ENCODE measurements at places on chromosomes 12 and 14.

DNA sequence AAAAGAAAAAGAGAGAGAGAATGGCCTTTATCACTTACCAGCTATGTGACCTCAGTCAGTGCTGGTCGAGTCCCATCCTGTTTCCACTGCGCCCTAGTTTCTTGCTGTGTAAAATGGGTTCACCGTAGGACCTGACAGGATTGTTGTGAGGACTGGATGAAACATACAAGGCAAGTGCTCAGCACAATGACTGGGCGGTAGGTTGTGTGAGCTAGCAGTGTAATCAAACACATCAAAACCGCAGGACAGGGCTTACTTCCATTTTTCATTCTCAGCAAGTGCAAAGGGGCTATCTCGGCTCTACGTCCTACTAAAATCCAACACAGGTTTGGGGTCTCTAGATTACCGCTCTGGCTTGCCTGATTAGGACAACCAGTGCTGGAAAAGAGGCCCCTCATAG, 36.4 kb upstream of the ATXN2 start:
- peak; percentile 12 for DNase-seq

GRCh38 chr12:75747572-75748021, 236.2 kb upstream of the KRR1 start:
- DNase-seq = peak; percentile 79

GRCh38 chr14:35051796-35052195, 5.7 kb downstream of the FAM177A1 start:
- peak; percentile 12 for DNase-seq

GRCh38 chr14:30957813-30958370, 67.6 kb upstream of the AP4S1 start:
- no peak for DNase-seq

GRCh38 chr12:106274575-106275121, 26.8 kb upstream of the CKAP4 start:
- DNase-seq = no peak

DNA sequence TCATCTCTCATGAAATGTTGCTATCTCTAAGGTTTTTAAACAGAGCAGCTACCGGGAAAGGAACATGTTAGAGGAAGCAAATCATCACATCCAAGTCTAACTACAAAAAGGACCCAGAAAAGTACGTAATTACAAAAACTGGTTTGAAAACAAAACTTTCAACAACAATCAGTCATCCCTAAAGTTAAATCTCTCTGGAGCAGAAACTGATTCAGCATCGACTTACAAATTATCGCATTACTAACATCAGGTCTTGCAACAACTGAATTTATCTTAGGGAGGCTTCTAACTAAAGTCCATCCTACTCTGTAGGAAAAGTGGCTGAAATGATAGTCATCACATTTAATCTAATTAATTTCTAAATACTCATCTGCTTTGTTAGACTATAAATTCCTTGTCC, 137.0 kb downstream of the MED13L start:
- DNase-seq = no peak

GRCh38 chr12:116664085-116664484, 73.8 kb downstream of the SPRING1 start:
- DNase-seq = no peak

GRCh38 chr12:90333939-90334338, 621.0 kb downstream of the CCER1 start:
- DNase-seq = peak; percentile 17

DNA sequence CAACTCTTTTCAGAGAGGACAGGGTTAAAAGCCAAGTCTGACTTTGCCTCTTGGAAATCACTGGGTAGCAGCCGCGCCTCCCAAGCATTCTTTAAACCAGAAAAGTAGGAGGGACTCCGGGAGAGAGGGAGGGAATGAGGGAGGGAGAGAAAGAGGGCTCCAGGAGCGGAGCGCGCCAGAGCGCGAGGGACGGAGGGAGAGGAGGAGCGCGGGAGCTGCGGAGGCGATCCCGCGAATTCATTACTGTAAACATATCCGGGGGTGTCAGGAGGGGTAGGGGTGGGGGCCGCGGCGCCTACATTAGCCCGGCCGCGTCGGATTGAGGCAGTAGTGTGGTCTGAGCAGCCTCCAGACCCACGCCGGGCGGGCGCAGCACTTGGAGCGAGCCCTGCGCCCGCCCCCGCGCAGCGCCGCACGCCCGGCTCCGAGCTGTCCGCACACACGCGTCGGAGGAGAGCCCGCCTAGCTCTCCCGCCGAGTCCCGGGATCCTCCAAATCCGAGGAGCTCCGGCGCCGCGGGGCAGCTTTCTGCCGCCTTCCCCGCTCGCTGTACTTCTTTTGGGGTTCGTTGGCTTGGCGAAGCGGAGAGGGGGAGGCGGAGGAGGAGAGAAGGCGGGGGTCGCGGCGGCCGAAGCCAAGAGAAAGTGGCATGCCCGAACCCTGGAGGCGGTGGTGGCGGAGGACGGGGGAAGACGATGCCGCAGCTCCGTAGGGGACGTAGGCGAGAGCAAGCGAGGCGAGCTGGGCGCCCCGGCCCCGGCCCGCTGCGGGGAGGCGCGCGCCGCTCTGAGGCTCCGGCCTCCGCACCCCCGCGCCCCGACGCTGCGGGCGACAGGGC, 3.3 kb downstream of the FLRT2 start:
- peak; percentile 91 for DNase-seq

- DNase-seq = peak; percentile 78
Measured at GRCh38 chr12:62730649-62731048, 204.3 kb downstream of the PPM1H start.

DNA sequence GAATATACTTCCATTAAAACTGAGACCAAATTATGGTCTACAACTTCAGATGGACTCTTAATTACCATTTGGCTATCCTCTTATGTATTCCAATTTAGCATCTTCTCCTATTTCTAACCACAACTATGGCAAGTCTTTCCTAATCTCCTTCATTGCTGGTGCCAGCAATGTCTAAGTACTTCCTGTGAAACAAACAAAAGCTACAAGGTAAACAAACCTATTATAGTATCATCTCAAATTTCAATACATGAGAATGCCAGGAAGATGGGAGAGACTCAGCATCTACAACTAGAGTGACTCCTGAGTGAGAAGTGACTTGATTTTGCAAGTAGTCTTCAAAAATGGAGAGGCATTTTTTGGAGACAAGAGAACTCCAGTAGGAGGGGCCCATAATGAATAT, 202.9 kb upstream of the ATXN7L3B start:
- no peak for DNase-seq

DNA sequence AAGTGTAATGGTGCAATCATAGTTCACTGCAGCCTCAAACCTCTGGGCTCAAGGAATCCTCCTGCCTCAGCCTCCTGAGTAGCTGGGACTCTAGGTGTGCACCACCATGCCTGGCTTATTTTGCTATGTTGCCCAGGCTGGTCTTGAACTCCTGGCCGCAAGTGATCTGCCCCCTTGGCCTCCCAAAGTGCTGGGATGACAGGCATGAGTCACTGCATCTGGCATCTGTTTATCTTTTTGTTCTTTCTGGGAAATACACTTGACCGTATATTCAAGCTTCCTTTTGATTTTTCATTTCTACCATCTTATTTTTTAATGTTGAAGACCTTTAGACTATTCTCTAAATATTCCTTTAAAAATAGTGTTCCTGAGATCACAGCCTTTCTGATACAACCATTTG, 82.4 kb upstream of the OSBPL8 start:
- no peak for DNase-seq

DNA sequence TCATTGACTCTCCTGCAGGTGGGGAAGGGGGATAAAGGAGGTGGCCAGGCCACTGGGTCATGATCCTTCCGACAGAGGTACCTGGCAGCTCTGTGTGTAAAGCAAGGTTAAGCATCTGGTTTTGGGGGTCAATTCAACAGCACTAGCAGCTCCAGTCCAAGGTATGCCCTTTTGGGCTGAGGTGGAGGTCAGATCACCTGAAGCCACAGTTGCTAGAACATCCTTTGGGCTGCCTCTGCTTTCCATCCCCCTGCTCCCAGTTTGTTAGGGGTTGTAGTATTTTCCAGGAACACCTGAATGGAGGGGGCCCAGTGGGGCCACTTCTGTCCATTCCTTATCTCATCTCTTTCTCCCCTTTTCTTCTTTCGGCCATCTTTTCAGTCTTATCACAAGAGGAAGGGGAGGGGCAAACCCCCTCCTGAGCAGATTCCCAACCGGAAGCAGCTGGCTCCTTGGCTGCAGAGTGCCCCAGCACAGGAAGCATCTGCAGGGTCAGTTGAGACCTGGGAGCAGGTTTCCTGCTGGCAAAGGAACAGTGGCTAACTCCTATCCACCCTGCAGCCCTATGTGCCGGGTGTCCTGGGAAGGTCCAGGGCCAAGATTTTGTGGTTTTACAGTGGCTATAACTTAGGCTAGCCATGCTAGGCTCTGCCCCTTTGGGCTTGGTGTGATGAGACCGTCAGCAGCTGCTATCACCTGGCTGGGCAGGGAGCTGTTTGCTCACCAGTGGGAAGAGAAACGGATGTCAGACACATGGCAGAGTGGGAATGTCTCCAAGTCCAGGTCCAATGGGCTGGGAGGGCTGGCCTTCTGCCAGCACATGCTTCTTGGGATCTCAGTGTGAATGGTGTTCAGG, 40.2 kb downstream of the SH2B3 start:
- DNase-seq = no peak

GRCh38 chr12:116959845-116960514, 49.2 kb downstream of the FBXW8 start:
- DNase-seq = no peak

DNA sequence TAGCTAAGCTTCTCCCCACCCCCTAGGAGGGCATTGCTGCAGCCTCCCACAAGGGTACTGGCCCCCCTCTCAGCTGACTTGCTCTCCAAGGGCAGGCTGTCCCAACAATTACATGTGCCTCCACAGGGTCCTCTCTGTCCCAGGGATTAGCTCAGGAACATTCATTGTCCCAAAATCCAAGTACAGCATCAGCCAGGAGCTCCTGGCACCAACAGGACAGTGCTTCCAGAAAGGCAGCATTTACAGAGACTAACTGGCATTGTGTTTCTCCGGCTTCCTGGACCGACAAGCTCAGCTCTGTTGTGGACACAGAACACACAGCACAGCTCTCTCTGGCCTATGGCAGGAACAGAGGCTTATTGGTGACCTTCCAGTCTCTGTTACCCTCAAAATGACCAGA, 21.7 kb downstream of the ABCD4 start:
- no peak for DNase-seq

- no peak for DNase-seq
Measured at GRCh38 chr12:2793561-2793960, 1.2 kb upstream of the FKBP4 start.

GRCh38 chr12:63841571-63841970, 2.9 kb upstream of the SRGAP1 start:
- DNase-seq = no peak

DNA sequence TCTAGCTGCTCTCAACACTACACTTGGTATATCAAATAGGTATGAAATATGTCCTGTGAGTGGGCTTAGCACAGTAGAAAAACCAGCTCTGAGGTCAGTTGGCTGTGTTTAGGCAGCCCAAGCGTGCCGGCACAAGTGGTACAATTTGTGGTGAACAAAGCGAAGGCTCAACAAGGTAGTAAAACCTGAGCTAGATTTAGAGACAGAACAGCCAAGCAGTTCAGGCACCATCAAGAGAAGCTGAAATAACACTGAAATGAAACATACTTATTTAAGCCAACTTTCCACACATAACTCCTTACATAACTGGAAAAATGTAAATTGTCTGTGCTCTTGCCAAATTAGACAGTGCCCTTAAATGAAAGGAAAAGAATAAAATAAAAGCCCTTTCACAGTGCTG, 596.8 kb upstream of the FBXO33 start:
- no peak for DNase-seq

- peak; percentile 20 for DNase-seq
Measured at GRCh38 chr14:96754162-96754844, 42.9 kb upstream of the VRK1 start.

DNA sequence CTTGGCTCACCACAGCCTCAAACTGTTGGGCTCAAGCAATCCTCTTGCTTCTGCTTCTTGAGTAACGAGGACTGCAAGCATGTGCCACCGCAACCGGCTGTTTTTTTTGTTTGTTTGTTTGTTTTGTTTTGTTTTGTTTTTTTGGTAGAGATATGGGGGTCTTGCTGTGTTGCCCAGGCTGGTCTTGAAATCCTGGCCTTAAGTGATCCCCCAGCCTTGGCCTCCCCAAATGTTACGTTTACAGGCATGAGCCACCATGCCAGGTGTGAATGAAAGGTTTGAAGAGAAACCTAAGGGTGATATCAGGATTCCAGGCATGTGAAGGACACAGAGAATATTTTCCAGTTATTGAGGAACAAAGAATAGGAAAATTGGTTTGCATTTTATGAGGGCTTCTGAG, 45.0 kb downstream of the ANO6 start:
- no peak for DNase-seq

DNA sequence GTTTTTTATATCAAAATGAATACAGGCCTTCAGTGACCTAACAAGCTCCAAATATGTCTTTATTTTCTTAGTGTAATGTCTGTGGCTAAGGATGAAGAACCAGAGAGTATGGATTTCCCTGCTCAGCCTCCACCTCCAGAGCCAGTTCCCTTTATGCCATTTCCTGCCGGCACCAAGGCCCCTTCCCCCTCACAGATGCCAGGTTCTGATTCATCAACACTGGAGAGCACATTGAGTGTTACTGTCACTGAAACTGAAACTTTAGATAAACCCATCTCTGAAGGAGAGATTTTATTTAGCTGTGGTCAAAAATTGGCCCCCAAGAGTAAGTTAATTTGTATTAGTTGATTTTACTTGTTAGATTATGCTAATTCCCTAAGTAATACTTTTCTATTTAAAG, 61.0 kb downstream of the KIAA0586 start:
- peak; percentile 75 for DNase-seq

DNA sequence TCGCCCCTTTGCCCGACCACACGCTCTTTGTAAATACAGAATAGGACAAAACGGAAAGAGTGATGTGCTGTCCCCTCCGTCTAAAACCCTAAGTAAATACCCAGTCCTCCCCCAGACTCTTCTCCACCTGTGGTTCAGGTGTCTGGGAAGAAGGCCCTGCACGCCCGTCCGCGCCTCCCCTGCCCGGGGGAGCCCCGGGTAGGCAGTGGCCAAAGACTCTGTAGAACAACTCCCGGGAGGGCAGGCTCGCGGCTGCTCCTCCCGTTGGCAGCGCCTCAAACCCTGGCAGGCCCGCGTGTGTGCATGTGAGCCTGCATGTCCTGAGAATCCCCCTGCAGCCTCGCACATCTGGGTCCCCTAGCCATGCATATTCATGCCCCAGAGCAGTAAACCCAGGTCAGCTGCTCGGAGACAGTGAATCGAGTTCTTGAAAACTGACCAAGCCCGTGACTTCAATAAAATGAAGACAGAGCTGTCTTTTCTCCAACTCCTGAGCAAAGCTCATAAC, 165.8 kb downstream of the MON2 start:
- DNase-seq = peak; percentile 32
